ENCODE measurements at places on chromosomes 1 and 21.

GRCh38 chr1:155499953-155500639, 62.5 kb downstream of the ASH1L start:
- no peak for DNase-seq

GRCh38 chr1:107687849-107688753, 276.9 kb downstream of the VAV3 start:
- no peak for DNase-seq

- DNase-seq: no peak
Measured at GRCh38 chr1:115467196-115467595, 129.1 kb upstream of the NGF start.

- no peak for DNase-seq
Measured at GRCh38 chr1:228286505-228287417, 78.9 kb downstream of the OBSCN start.

GRCh38 chr1:206878456-206878855, 13.0 kb downstream of the IL20 start:
- no peak for DNase-seq

DNA sequence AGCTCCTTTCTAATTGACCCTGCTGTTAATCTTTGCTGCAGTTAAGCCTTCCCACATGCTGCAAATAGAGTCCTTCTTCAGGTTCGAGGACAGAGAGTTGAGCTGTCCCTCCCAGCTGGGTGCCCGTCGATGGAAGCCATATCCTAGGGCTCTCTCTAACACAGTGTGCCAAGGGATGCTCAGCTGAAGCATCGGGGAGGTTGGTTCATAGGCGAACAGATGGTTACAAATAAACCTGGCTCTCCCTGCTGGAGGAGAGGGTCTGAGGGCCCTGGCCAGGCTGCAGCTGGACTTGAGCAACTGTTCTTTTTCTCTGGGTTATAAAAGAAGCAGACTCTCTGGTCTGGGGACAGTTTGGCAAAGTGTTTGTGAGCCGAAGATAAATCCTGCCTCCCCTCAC, 120.3 kb upstream of the C8B start:
- no peak for DNase-seq

- no peak for DNase-seq
Measured at GRCh38 chr1:200981278-200981677, 42.2 kb downstream of the KIF21B start.

DNA sequence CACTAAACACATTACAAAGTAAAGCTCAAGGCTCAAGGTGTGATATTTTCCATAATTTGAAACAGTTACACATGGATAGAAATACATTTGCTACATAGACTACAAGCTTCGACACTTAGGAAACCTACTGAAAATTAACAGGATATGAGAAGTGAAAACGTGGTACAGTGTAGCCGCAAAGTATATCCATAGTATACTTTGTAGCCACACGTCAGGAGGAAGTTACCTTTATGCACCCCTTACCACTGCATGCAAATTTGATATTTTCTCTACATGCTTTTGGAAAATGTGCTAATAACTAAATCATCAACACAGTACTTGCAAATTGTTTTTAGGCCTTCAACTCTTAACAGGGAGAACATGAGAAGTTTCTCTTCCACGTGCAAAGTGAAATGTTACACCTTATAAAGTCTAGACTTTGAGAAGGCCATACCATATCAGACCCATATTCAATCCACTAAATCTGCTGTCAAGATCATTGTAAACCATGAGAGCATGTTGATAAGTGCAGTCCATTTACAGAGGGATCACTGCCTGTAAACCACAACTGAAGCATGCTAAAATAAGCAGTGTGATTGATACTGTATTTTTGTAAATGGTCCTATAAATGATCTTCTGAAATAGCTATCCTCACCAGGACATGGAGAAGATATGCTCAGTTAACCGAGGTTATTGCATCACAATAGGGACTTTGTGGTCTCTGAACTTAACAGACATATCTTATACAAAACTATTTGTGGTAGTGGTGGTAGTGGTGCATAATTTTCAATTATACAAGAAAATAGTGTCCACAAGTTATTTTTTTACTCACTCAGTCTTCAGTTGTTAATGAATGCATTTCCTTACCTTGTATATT, 64.7 kb downstream of the VAV3 start:
- DNase-seq: no peak

DNA sequence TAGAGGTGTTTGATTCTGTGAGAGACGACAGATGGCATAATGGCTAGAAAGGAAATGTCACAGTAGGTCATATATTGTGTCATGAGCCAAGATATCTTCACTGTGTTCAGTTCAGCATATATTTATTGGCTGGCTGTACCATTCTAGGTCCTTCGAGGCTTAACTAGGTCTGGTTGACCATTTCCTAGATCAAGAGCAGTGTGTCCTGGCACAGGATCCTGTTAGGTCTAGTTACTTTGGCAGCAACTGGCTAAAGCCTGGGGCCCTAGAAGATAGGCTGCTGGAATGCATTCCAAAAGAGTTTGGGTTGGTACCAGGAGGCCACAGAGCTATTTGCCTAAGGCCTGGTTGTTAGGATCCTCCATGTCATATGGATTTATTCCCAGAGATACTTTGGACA, 20.9 kb downstream of the ZBTB40 start:
- DNase-seq: no peak

GRCh38 chr1:205266611-205267305, 39.0 kb downstream of the TMCC2 start:
- no peak for DNase-seq

DNA sequence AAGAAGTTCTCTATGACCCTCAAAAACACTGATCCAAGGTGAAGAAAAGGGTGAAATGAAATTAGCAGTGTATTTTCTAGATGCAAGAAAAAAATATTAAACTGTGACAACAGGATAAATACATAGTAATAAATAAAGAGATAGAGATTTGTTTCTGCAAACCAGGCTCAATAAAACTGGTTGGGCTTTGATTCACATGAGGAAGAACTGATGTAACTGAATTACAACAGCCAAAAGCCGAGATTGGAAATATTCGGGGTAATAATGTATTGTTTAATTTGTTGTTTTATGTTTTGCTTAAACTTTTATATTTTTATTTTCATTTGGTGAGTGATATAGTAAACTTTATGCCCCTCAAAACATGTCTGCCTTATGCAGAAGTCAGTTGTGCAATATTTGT, 285.0 kb downstream of the BRINP3 start:
- DNase-seq: no peak

- DNase-seq: no peak
Measured at GRCh38 chr1:59298710-59299346, 1.9 kb downstream of the FGGY start.

GRCh38 chr1:37239225-37239740, 205.0 kb upstream of the GRIK3 start:
- no peak for DNase-seq

DNA sequence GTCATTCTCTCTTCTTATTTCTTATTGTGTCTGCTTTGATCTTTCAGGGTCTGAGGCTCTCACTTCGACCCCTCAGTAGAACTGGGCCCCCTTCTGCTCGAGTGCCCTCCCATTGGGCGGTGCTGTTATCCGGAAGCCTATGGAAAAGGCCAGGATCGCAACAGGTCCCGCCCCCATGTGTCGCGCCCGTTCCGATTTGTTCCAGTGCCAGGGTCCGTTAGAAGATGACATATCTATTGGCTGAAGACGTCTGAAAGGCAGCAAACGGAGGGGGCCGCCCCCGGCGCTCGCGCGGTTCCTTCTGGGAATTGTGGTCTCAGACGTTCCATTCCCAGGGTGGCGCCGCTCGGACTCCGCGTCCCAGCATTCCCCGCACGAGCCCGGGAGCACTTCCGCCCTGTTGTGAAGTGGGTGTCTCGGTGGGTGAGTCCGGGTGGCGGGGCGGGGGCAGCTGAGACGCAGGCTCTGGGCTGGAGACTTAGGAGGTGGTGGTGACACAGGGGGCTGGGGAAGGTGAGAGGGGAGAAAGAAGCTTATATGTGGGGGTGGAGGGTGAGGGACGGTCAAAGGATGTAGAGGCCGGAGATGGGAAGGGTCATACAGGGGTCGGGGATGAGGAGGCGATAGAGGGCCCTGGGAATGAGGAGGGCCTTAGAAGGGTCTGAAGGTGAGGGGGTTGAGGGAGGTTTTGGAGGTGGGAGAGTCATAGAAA, at the start of gene ZSCAN20:
Gene ZSCAN20 (plus strand): TSS at position 377 of the 712 bp plus-strand sequence. CDS start 6,644 bp downstream, outside the sequence.
- peak; percentile 98 for DNase-seq

- DNase-seq: no peak
Measured at GRCh38 chr1:41849211-41849759, 69.4 kb downstream of the HIVEP3 start.

DNA sequence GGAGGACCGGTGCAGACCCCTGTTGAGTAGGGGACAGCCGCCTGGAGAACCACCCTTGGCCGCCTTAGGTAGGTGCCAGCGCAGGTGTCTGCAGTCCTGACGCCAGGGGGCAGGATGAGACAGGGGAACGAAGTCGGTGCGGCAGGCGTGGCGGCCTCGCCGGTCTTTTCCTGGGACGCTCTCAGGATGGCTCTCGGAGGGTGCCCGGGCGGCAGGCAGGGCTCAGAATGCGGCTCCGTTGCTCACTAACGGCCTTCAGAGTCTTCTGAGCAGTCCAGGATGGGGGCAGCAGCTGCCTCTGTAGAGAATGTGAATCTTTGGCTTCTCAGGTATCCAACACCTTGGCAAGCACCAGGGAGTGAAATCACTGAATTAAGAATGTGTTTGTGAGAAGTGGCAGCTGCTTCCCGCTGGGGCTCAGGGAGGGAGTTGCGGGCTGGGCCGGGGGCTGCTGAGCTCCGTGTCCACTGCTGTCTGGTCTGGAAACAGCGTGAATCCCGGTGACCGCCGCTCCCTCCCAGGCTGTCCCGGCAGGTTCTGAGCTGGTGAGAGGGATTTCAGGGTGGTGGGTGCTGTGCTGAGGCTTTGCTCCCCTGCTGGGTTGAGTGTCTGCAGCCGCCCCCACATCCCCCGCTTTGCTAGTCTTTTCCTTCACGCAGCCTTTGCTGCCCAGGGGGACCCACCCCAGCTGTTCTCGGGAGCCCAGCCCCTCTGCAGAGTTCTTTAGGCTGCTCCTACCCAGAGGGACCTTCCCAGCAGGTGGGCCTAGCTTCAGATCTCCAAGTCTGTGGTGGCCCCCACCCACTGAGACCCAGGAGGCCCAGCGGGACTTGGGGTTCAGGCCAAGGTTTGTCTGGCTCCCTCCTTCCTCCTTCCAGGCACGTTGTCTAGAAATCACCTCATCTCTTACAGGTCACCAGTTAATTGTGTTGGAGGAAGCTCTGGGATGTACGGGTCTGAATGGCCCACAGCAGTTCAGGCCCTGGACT, 11.1 kb upstream of the C1orf174 start:
- peak; percentile 77 for DNase-seq

DNA sequence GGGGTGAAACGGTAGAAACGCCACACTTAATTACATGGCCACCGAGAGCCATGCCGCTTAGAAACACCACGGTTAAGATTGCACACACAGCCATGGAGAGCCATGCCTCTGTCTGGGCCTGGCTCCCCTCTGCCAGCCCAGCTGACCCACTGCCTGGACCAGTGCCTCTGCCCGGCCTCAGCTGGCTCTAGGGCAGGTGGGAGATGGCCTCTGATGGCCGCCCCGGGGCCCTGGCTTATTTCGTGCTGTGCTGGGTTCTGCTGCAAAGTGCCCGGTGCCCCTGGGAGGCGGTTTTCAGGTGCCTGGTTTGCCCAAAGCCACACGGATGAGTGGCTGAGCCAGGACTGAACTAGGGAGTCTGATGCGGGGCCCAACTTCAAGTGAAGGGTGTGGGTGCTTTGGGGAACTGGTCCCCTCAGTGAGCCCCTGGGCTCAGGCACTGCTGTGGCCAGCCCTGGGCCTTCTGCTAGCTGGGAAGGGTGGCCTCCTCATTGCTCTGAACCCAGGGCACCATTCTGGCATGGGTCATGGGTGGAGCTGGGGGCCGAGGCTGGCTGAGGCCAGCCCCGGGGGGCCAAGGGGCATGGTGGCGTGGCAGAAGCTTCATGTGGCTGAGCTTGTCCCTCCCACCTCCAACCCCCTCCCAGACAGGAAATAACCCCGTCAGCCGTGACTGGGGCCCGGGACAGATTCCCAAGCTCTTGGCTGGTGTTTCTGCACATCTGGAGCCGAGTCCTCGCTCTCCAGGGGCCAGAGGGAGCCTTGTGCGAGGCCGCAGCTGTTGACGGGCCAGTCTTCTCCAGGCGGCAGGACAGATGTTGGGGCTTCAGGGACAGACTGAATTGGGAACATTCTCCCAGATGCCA, 1.9 kb upstream of the GPR153 start:
- DNase-seq: no peak

DNA sequence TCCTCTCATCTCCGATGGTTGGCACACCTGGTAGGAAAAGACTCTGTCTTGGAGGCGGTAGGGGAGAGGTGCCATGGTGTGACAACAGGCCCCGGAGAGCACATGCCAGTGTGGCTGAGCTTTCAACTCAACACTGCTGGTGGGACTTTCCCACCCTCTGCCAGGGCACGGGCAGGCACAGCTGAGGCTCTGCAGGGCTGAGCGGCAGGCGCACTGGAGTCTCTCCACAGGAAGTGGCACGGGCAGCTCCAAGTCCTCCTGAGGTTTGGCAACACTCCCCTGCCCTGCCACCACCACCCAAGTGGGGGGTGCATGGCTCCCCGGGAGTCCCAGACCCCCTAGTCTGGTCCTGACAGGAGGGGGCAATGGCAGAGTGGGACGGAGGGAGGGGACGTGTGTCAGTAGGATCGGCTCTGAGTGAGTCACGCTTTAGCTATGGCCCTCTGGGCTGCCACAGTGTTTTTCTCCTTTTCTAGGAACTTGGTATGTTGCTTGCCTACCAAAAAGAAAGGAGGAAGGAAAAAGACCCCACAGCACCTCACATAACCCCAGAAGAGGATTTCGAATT, 27.3 kb upstream of the EVA1B start:
- no peak for DNase-seq

- DNase-seq: no peak
Measured at GRCh38 chr1:40389871-40390560, 16.5 kb downstream of the SMAP2 start.

- no peak for DNase-seq
Measured at GRCh38 chr21:17782051-17782450, 37.1 kb downstream of the C21orf91 start.

- no peak for DNase-seq
Measured at GRCh38 chr1:33319949-33320618, 814 bp downstream of the A3GALT2 start.

DNA sequence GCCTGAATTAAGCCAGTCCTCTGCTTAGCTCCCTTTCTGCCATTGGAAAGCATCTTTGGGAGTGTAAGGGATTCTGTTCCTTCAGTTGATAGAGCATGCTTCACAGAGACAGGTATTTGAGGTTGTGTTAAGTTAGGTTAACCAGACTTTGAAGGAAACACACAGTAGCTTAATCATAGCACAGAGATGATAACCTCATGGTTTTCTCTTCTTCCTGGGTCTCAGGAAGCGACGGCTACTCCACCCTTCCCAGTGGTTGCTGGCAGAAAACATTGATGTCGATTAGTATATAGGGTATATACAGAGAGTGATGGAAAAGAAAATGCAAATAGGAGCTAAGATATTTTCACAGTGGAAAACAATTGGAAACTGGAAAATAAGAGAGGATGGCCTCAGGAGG, 42.0 kb downstream of the S1PR1 start:
- no peak for DNase-seq

DNA sequence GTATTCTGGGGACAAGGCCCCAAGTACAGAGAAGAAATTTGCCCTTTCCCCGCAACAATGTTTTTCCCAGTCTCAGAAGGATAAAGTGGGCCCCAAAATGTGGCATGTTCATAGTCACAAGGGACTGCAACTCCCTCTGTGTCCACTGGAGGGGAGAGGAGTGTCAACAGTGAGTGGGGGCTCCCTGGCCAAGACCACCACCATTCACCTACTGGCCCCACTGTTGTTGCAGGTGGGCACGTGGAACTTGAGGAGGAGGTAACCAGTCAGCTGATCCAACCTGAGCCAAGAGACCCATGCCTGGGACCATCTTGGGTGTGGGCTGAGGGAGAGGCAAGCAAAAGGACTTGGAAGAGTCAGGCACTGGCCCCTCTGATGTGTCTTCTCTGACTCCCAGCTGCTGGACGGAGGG, 777 bp downstream of the NUDT17 start:
- DNase-seq: no peak

All from sciatic nerve (tissue), 2 donors.